ENCODE measurements at places on chromosomes 4 and X.

GRCh38 chr4:160142579-160142978 lies 1039.7 kb downstream of the RAPGEF2 start:
- DNase-seq, result no peak

- no peak for DNase-seq
These were observed 14.5 kb downstream of the EVC2 start for GRCh38 chr4:5693871-5694270.

DNA sequence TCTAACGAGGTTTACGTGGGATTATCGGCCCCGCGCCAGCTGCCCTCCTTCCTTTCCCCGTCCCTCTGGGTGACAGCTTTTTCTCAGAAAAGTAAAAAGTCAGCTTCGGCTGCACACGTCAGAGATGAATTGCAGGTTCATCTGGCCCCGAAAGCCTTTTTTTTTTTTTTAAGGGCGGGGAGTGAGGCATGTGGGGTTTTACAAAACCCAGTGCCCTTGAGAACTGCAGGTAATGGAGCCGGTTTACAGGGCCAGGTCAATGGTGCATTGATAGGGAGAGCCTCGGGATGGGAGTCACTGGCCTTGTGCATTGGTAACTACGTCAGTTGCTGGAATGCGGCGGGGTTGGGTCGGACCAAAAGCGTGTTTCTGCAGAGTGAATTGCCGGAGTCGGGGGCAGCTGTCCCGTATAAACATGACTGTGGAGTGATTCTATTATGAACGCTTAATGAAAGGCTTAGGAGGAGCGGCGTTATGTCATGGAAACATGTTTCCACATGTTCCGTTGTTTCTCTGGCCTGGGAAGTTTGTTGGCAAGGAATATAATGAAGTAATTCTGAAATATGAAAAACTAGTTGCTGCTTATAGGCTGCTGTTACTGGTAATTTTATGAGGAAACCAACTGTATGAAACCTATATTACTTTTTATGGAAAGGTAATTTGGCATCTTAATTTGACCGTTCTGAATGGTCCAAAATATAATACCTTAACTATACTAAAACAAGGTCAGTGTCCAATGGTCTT lies 1.1 kb downstream of the HSPA4L start:
- DNase-seq, result no peak

- DNase-seq, result no peak
These were observed 166.2 kb downstream of the RAPGEF2 start for GRCh38 chr4:159269116-159269515.

DNA sequence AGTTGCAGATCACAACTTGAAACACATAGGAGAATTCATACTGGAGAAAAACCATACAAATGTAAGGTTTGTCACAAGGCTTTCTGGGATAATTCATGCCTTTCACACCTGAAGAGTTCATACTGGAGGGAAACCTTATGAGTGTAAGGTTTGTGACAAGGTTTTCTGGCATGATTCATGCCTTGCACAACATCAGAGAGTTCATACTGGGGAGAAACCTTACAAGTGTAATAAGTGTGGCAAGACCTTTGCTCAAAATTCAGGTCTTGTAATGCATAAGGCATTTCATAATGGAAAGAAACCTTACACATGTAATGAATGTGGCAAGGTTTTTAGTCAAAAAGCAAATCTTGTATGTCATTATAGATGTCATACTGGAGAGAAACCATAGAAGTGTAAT lies 58.8 kb upstream of the ENPEP start:
- no peak for DNase-seq

GRCh38 chr4:140887467-140887866 lies 131.3 kb upstream of the TBC1D9 start:
- DNase-seq, result no peak

DNA sequence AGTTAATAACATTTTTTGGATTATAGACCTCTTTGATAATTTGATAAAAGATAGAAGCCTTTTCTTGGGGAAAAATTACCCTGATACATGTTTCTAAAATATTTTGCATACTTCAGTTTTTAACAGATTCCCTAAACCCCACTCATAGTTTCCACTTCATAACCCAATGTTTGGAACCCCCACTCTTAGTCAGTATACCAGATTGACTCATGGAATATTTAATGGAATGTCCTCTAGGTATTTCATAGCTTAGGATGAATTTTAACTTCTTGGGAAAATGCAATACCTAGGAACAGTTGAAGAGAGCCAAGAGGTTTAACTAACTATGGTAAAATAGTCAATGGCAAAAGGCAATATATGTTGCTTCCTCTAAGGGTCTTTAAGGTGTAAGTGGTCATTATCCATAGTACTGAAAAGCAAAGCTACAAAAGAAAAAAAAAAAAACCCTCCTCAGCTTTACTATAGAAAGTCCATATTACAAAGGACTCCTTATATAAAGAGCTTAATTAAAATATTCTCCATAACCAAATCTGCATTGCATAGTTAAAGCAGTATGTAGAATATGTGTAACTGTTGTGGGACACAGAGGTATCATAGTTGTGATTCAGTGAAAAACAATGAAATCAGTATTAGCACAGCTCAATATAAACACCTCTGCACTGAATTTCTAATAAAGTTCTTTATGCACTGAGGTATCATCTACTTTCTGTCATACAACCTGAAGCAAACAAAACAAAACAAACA lies 159.9 kb downstream of the PCDH7 start:
- DNase-seq, result no peak

- no peak for DNase-seq
These were observed 26.4 kb upstream of the SMIM14 start for GRCh38 chr4:39664828-39665731.

GRCh38 chrX:41946989-41947612 lies 23.7 kb upstream of the CASK start:
- DNase-seq, result no peak

DNA sequence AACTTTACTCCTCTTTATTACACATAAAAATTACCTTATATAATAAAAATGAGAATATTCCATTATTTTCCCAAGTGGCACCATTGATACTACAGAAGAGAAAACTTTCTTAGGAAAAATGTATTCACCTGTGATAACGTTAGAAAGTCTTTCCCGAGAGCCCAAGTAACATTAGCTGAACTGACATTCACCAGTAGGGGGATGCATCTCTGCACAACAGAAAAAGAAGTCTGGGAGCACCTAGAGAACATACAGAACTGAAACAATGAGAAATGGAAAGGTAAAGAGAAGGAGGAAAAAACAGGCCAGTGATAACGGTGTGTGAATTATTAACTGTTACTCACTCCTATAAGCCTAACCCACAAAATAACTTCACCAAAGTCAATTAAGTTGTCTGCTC lies 423.3 kb downstream of the CENPC start:
- no peak for DNase-seq

- DNase-seq, result no peak
These were observed 2.1 kb upstream of the DIAPH2 start for GRCh38 chrX:96682516-96682915.

DNA sequence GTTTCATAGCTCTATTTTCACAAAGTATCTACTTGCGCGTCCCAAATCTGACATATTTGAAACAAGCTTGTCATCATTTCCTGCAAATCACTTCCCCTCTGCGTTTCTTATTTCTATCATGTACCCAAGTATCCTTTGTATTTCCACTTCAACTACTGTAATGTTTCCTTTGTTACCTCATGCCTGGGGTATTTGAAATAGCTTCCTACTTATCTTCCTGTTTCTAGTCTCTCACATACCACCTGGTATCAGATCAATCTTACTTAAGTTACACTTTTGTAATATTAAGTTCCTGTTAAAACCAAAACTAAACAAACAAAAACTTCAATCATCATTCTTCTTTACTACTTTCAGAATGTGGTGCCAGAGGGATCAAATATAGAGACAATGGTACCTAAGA lies 93.6 kb upstream of the SMAD1 start:
- no peak for DNase-seq

Data from activated CD8-positive, alpha-beta memory T cell treated with anti-CD3 and anti-CD28 coated beads, Interleukin-2, amount 10 ng/mL, durations not matched to agents 7 days and 5 days (primary cell).